Thyroid gland (tissue), 4 donors: ENCODE measurements at places on chromosomes 5 and 9. TPM values are rescaled to one million over a fixed set of nuclear protein-coding genes. Genes with fewer than 3 reads are reported as not detected.

DNA sequence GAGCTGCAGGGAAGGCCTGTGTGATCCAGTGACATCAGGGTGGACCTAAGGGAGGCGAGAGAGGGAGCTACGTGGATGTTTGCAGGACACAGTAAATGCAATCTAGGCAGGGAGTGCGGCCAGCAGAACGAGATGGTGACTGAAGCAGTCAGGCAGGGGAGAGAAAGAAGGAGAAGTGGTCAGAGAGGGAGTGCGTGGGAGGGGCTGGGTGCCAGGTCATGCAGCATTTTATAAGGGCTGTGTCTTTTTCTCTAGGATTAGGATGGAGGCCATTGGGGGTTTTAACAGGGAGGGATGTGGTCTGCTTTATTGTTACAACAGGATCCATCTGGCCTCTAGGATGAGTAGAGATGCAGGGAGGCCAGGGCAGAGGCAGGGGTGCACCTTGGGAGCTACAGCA is 80.4 kb downstream of the DCP2 start:
- DNase-seq = no peak

GRCh38 chr5:148932355-148932935 is 106.0 kb downstream of the ADRB2 start:
- DNase-seq = no peak

DNA sequence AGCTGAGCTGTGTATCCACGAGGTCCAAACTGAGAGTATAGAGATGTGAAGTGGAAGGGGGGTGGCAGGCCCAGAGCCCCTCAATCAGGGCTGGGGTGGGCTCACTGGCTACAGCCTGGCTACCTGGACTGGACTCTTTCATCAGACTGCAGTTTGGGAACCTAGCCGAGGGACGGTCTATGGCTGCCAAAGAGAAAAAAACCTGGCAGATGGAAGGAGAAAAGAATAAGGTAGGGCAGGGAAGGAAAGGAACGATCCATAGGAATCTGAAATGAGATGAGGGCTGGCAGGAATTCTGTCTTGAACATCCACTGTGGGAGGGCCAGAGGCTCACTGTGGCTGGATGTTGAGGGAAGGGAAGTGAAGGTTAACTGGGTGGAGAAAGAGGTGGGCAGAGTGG is 224.4 kb upstream of the PANK3 start:
- DNase-seq = no peak

GRCh38 chr9:114919611-114920010 is 10.8 kb downstream of the TNFSF8 start:
- peak; percentile 65 for DNase-seq

NAIF1 gene
- total RNA-seq = 17.2 TPM

ARSI gene
- total RNA-seq = 0.22 TPM
